ENCODE measurements at places on chromosomes 5 and 9.

- no peak for DNase-seq
These were observed 13.9 kb downstream of the PIK3R1 start for GRCh38 chr5:68229416-68229815.

GRCh38 chr9:136779808-136780207 is 11.3 kb upstream of the TMEM141 start:
- no peak for DNase-seq

DNA sequence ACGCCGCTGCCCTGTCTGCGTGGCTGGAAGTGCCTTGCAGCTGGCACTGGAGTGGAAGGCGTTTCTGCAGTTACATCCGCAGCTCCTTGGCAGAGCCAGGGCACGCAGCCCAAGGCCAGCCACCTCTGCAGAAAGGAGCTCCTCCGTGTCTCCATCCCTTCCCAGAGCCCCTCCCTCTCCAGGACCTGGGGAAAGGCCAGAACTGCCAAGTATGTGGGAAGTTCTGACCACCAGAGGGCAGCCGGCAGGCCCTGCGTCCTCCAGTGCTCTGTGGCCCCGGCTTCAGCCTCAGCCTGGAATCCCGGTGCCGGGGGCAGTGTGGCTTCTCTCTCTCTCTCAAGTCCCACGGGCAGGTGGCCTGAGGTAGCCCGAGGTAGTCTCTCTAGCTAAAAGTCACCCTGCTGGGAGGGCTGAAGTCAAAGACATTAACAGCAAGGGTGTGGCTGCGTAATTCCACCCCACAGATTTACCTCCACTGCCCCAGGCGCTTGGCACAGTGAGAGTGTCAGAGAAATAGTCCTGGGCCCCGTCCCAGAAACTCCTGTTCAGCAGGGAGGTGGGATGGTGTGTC is 101.7 kb upstream of the FCN2 start:
- DNase-seq: no peak

- DNase-seq: no peak
These were observed 44.0 kb downstream of the MED27 start for GRCh38 chr9:132035679-132036078.

DNA sequence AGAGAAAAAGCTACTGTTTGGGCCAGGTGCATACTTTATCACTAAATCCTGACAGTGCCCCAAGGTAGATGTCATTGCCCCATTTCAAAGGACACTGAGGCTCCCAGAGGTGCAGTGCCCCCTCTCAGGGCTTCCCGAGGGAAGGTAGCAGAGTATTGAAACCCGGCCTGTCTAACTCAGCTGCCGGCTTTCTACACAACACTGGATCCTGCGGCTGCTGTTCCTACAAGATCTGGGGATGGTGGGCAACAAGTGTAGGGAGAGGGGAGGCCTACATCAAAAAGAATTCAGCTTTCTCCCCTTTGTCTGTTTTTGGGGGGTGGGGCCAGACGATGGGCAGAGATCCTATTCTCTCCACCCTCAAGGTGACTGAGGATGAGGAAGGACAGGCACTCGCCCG is 200.8 kb downstream of the DAB2IP start:
- DNase-seq: no peak

- DNase-seq: no peak
These were observed 69.9 kb downstream of the CYFIP2 start for GRCh38 chr5:157335534-157336422.

DNA sequence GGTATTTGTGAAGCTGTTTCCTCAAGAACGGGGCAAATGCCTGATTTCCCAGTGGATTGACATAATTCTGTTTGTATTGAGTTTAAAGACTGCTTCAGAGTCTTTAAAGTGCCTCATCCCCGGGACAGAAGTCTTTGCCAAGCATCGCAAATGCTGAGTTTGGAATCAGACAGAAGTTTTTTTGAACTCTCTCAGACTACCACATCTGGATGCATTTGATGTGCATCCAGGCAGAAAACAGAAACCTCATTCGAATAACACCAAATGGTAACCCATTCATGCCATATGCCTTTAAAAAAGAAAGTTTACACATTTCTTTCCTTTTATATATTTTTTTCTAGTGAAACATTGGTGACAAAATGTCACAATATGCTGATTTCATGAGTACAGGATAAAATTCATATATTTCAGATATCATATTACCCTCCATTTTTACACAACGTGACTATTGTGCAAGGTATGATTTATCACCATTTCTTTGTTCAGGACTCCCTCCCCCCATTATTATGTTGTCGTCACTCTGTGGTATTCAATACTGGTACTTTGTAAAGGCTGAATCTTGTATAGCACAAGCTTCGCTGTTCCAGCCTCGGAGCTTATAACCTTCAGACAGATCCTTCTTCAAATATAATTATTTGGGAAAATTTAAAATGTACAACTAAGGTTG is 91.1 kb downstream of the ZNF608 start:
- DNase-seq: no peak

DNA sequence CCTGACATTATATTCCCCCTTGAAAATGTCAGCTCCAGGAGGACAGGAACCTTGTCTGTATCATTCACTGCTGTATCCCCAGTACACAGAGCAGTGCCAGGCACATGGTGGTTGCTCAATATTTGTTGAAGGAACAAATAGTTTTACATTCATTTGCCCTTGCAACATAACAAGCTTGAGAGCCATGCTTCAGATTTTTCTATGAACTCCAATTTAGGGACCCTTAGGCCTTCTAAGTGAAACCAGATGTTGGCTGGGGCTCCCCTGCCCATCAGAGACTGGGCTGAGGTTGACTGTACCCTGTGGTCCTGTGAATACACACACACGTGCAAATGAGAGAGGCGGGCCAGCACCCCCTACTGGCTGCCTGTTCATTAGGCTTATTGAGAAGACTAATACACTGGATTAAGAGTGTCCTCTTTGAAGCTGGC is 214.9 kb upstream of the WWC1 start:
- peak; percentile 11 for DNase-seq

GRCh38 chr5:1140171-1140817 is 28.4 kb upstream of the SLC12A7 start:
- peak; percentile 85 for DNase-seq

DNA sequence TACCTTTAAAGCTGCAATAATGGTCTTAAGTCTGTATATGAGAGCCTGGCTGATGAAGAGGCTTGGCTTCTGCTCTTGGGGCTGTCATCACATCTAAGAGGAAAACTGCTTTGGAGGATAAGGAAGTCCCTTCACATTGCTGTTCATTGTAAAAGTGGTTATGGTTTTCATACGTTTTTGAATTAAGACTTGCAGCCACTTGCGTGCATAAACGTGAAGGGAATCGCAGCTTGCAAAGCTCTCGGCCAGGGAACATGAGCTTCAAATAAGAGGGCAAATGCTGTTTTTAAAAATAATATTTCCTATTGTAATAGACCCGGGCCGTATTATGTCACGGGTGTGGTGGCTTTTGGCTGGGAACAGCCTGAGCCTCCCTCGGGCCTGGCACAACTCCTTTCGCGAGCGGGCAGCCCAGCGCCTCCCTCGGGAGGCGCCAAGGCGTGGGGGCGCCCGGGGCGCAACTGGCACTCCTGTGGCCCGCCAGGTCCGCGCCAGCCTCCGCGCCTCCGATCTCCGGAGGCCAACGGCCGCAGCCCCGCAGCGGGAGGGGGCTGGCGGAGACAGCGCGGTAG is 538 bp upstream of the ARHGEF28 start:
- no peak for DNase-seq

GRCh38 chr5:157487358-157487757 is 27.3 kb downstream of the NIPAL4 start:
- no peak for DNase-seq

- no peak for DNase-seq
These were observed 296.5 kb downstream of the MAST4 start for GRCh38 chr5:66892716-66893115.

- no peak for DNase-seq
These were observed 425.9 kb downstream of the SPOCK1 start for GRCh38 chr5:137073189-137073588.

- no peak for DNase-seq
These were observed 94.0 kb downstream of the ZNF462 start for GRCh38 chr9:106956971-106957370.

DNA sequence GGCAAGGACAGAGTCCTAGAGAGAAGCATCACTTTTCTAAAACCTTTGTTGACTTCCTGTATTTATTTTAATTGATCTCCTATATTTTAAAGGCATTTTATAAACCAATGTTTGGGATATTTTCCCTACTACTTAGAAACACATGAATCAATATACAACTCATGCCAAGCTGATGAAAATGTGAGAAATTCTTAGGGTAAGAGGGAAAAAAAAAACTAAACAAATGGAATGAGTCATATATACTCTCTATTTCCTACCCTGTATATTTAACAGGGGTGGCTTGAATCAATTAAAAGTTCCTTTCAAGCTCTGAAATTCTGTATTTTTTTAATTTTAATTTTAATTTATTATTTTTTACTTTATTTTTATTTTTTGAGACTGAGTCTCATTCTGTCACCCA is 19.6 kb downstream of the BAAT start:
- no peak for DNase-seq

DNA sequence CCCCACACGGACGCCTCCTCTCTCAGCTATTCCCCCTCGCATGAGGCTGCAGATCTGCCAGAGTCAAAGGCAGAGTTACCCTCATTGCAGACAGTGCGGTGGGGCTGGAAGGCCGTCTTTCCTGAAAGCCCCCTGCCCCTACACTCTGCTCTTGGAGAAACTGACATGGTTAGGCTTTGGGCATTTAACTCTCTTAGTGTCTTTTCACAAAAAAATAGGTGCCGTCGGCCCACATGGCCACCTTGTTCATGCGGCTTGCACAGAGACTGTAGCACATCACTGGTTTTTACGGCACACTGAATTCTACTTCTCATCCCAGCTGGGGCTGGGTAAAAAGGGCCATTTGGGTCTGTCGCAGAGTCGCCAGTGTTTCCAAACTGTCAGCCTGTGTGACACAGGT is 107.6 kb downstream of the ENTREP1 start:
- DNase-seq: no peak

DNA sequence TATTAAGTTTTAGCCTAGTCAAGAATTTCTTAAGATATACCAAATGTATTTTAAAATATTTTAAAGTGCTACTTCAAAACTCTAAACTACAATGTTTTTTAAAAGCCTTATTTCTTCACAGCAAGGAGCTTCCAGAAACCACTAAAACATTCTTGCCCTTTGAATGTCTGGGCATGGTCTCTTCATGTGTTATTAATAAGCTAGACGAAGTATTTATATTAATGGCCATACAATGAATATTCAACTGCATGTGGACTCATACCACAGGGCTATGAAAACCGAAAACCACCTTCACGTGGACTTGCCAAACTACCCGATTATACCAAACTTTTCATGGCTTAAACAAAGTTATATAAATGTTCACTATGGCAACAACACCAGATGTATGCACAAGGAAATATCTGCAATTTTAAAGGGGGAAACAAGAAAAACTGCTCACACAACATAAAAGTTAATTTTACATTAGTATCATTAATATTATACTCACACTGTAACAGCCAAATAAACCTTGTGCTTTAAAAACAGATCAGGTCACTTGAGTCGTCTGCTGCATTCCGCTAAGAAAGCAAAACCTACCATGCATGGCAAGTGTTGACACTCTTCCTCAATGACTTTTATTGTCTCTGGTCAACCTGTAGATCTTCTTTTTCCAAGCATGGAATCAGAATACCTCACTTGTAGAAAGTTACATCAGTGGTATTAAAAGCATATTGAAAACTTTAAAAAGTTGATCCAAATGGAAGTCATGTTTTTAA is 246.3 kb downstream of the BNC2 start:
- DNase-seq: no peak

GRCh38 chr5:16411741-16412455 is 53.7 kb downstream of the ZNF622 start:
- no peak for DNase-seq

- DNase-seq: no peak
These were observed 415.6 kb downstream of the GADD45G start for GRCh38 chr9:90020276-90020871.

DNA sequence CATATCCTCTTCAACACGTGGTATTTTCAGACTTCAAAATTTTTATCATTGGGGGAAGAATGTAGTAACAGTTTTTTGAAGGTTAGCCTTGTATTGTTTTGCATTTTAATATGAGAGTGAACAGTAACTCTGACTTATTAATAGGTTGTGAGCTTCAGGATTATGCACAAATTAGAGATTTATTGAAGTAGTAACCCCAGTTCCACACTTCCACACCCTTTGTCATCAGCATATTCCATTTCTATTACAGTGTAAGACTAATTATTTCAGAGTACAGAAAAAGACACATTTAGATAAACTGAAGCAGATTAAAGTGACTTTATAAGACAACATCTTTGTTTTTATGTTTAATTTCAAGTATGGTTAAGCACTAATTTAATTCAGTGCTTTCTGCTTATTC is 105.7 kb downstream of the CDC42SE2 start:
- DNase-seq: no peak

- DNase-seq: no peak
These were observed 1072.1 kb upstream of the WWC1 start for GRCh38 chr5:167219298-167219697.

DNA sequence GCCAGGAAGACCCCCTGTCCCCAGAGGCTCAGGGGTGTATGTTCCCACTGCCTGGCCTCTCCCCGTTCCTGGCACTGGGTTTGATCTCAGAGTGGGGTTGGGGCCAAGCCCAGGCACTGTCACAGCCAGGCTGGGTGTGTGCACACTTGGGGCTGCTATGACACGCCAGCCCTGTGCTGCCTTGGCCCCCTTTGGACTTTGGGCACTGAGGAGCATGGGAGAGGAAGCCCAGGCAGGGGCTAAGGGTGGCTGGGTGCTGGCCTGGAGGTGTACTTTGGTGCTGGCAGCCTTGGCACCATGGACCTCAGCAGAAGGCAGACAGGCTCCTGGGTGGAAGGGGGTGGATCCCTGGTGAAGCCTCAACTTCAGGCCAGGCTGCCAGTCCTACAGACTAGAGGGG is 223.6 kb upstream of the ISL1 start:
- DNase-seq: no peak
